Stimulated activated naive CD4-positive, alpha-beta T cell treated with Interleukin-2 at 50 U/mL for 16 hours (primary cell): ENCODE measurements at places on chromosomes 16 and 17.

GRCh38 chr16:85265810-85266209, 153.5 kb upstream of the CIBAR2 start:
- DNase-seq = no peak

DNA sequence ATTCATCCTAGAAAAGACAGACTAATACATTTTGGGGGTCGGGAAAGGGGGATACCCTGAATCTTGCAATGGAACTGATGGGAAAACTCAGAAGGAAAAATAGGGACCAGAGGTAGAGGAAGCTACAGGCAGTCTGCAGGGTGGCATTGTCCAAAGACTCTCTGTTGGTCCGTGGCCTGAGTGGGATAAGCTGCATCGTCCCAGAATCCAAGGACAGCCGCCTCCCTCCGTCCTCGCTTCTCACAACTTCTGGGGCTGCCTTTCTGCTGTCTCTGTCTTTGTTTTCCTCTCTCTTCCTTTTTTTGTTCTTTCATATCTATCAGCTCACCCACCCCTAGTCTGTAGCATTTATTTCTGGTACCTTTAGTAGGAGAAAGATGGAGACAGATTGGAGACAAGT, 1052.6 kb upstream of the RBFOX1 start:
- DNase-seq = no peak

DNA sequence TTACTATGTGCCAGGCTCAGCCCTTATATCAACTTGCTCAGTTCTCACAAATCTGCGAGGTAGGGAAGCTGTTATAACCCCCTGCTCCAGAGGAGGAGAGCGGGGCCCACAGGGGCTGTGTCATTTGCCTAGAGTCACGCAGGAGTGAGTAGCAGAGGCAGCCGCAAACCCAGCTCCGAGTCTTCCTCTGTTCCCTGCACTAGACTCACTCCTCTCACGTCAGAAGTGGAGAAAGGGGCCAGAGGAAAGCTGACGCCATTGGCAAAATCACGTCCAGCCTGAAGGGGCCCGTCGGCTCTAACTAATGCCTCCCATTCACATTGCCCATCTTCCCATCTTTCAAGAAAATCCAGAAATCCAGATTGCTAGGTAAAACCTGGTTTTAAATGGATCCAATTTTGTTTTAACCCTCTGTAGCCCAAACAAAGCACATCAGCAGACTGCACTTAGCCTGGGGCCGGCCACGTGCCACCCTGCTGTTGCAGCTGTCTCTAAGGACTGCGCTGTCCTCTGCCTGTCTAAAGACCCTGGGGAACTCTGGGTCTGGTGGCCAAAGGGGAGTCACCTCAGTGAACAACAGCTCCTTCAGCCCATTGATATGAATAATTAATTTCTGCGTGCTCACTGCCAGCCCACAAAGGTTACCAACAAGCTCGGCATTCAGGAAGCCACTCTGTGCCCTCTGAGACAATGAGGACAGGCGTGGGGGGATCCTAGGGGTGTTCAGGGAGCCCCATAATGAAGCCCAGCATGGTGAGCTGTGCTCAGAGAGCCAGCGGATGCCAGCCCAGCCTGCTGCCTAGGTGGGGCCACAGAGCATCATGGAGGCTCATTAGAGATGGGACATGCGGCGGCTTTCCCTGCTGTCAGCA, 36.7 kb upstream of the ABR start:
- DNase-seq = no peak

GRCh38 chr17:83195330-83196023, 116.1 kb downstream of the METRNL start:
- DNase-seq = no peak

GRCh38 chr17:689556-690275, 24.9 kb downstream of the VPS53 start:
- DNase-seq = no peak

- peak; percentile 97 for DNase-seq
Observed at GRCh38 chr17:59154721-59155438, at the start of gene SKA2. TSS of gene SKA2 (minus strand) at chr17:59155186. CDS start at chr17:59155163, 23 bp downstream.

- no peak for DNase-seq
Observed at GRCh38 chr16:19085679-19086200, 18.3 kb downstream of the COQ7 start.

DNA sequence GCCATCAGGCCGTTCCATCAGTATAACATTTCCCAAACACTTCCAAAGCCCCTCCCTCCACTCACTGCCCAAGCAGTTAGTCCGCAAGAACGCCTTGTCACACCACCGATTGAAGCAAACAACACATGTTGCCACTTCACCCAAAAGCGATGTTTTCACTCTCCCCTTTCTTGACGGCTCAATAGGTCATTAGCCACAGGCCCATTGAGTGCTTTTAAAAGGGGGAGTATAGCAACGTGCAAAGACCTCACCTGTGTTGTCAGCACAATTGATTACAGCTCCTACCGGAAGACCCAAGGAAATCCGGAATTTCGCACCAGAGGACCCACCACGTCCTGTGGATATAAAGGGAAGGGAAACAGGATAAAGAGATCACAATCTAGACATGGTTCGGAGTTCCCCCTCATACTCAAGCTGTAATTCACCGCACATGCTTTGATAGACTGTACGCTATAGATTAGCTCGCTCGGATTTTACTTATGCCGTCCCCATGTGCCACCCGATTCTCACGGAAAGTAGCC, 690 bp downstream of the RPL23 start:
- DNase-seq = no peak

DNA sequence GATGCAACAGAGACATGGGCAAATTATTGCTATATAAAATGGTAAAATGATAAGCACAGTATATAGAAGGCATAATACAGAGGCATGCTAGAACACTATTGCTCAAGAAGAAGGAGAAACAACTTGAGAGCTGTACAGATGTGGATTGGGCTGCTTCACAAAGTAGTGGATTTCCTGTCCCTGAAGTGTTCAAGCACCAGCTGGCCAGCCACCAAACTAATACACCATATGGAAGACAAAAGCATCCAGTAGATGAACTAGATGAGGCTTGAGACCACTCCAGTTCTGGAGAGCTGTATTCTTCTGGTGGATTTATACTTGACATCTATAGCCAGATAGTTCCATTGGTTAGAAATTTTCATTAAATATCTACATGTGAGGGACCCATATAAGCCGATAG, 134.1 kb upstream of the GNAO1 start:
- DNase-seq = no peak

DNA sequence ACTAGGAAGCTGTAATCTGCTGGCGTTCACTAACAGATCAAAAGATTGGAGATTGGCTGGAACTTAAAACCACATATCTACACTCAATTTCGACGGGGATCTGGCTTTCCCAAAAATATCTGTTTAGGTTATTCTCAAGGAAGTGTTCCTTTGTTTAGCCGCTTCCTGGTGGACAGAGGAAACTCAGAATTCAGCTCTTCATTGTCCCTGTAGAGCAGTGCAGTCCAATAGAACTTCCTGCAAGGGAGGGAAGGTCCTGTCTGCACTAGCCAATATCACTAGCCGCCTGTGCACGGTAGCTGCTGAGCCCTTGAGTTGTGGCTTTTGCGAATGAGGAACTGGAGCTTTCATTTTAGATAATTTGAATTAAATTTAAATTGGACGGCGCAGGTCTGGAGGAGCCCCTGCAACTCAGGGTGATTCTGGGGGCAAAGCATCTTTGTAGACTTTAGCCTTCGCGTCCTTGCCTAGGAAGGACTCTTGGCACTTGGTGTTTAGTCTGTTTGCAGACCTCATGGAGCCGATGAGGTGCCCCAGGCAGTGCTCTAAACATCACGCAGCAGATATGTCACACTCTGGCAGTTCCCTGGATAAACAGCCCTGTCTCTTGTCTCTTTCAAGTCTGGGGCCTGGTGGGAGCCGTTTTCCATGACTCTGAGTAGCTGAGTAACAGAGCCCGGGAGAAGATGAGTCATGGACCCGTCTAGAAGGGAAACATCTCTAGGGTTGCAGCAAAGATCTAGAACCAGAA, 122.2 kb downstream of the CCDC182 start:
- DNase-seq = no peak

DNA sequence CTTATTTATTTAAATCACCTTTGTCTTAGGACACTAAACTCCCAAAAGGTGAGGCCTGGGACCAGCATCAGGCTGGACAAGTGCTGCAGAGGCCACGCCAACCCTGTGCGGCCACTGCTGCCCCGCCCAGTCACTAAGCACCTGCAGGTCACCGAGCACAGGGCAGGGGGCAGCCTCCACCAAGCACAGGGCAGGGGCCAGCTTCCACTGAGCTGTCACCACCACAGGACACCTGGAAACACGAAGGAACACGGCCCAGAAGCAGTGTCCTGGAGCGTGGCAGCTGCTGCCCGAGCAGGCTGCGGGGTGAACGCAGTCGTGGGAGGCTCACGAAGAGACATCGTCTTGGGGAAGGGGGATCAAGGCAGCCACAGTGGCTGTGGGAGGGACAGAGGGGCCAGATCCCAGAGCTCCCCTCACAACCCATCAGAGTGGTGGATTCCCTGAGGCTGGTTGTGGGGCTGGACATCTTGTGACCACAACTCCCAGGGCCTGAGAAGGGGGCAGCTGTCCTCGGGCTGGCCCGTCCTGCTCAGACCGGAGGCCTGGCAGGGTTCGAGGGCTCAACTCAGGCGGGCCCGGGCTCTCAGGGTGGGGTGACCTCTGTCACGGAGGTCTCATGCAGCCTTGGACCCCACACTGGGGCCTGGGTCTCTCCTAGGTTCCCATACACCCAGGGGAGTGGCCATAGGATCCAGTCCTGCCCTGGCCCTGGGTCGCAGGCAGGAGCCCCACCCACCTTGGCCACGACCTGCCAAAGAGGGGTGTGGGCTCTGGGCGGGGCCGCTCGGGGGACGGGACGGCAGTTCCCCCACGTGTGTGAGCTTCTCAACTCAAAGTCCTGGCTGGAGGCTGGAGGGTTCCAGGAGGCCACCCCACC, 18.7 kb downstream of the RAB40B start:
- DNase-seq = no peak

GRCh38 chr17:18951941-18952842, at the start of gene SLC5A10:
TSS of gene SLC5A10 (plus strand) at chr17:18952165. CDS start at chr17:18952206, 41 bp downstream.
- no peak for DNase-seq

GRCh38 chr17:37019741-37020129, 71.0 kb downstream of the AATF start:
- DNase-seq = no peak

GRCh38 chr16:11674001-11674817, 6.0 kb downstream of the SNN start:
- DNase-seq = no peak

DNA sequence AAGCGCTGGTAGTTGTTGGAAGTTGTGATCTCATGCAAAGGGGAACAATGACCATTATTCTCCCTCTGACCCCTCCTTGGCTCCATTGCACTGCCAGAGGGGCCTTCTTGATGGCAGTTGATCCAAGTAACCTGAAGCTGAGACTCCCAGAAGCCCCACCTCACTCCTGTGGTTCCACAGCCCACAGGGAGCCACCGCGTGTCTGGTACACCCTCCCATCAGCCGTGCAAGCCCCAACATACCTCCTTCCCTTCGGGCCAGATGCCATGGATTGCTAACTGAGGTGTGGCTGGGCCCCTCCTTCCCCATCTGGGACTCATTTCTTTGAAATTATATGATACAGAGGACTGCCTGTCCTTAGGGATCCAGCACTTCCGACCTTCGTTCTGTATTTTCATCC, 17.8 kb downstream of the SAP30BP start:
- no peak for DNase-seq

- DNase-seq = no peak
Observed at GRCh38 chr17:17820463-17821158, 16.2 kb downstream of the SREBF1 start.

GRCh38 chr17:9239793-9240658, 218.7 kb downstream of the NTN1 start:
- DNase-seq = peak; percentile 75

- no peak for DNase-seq
Observed at GRCh38 chr17:6787081-6787693, 11.2 kb downstream of the FBXO39 start.

DNA sequence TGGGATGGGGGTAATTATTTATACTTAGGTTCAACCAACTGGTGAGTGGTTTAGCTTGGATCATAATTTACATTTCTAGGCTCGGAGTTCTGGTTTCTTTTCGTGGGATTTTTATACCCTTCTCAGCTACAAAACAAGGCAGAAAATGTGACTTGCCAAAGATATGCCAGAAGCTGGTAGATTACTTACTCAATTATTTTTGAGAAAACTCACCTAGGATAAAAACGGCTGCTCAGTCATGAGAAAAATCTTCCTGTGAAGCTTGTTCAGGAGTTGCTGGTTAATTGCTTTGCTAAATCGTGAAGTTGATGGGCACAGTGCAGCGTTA, 1.1 kb downstream of the NDEL1 start:
- no peak for DNase-seq

DNA sequence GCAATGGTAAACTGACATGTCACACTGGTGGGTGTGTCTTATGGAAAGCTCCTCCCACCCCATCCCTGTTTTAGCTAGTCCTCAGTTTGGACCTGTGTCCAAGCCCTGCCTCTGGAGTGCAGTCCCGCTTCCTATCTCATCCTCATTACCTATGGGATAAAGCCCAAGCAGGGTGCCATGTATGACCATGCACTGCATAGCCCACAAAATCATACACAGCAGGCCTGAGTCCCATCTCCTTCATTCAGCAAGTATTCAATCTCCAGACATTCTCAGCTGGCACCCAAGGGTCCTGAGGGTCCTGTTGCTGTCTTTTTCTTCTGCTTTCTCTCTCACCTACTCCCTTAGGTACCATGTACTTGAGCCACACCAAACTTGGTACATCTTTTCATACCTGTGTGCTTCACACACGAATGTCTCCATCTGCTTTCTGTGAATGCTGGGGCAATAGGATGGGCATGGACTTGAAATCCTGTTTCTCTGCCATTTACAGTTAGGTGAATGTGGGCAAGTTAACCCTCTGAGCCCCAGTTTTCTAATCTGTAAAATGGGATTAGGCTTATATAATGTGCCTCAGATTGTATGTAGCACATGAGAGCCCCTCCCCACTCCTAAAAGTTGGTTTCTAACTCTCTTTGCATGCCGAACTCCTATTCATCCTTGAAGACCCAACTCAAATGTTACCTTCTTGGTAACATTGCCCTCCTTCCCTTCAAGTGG, 28.5 kb downstream of the TNS4 start:
- no peak for DNase-seq

- DNase-seq = peak; percentile 12
Observed at GRCh38 chr16:14302399-14303181, 231.5 kb downstream of the MRTFB start.

GRCh38 chr17:72122765-72123529, 2.1 kb downstream of the SOX9 start:
- DNase-seq = no peak

DNA sequence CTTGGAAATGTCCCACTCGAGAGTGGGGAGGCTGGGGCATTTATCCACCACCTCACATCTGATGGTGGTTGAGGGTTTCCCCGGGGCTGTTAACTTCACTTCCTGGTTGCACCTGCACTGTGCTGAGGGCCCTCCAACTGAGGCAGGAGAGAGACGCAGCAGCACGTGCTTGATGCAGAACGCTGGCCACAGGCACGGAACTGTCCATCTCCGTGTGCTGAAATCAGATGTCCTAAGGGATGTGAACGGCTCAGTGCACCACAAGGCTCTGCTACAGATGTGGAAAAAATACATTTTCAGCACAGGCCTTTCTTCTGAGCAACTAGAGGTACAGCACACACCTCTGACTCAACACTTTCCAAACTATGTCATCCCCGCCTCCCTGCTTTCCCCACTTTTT, 114.8 kb upstream of the C16orf82 start:
- no peak for DNase-seq

- no peak for DNase-seq
Observed at GRCh38 chr16:28882551-28883160, 4.4 kb downstream of the ATP2A1 start.
